ENCODE measurements at places on chromosomes 6 and 20.

- no peak for DNase-seq
These were observed 91.8 kb downstream of the TMEM200A start for GRCh38 chr6:130457605-130458004.

GRCh38 chr20:63580796-63581461 lies 6.9 kb upstream of the HELZ2 start:
- DNase-seq: peak; percentile 71

GRCh38 chr6:40626886-40627285 lies 39.7 kb upstream of the LRFN2 start:
- no peak for DNase-seq

- no peak for DNase-seq
These were observed 60.0 kb downstream of the TOX2 start for GRCh38 chr20:43974695-43975094.

DNA sequence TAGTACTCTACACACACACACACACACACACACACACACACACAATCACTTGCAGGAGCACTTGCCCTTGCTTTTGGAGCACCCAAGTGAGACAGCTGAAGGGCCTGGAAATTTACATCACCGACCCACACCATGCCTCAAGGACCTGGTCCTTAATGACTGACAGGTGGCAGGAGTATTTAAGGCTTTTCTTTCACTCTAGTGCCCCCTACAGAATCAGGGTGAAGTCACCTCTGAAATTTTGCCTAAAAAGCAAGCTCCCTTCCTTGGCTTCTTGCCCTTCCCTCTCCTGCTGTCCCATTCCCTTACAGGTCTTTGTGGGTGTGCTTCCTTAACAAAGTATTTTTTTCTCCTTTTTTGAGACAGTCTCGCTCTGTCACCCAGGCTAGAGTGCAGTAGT lies 353.5 kb upstream of the IRAK1BP1 start:
- DNase-seq: no peak

GRCh38 chr6:134797400-134798113 lies 152.3 kb downstream of the ALDH8A1 start:
- no peak for DNase-seq

- no peak for DNase-seq
These were observed 303.9 kb upstream of the DEFB112 start for GRCh38 chr6:50353603-50354002.

DNA sequence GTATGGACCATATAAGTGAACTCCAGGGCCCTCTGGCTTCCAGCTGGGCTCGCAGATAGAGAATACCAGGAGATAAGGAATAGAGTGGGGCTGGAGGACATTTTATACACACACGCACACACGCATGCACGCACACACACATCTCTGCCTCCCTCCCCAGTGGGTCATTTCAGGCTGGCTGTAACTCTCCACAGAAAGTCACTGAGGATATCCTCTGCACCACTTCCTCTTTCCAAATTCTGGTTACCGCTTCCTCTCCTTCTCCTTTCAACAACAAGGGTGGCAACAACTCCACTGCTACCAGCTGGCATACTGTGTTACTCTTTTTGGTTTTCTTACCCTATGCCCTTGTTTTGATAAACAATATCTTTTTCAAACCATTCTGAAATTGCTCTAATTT lies 280.2 kb downstream of the COL12A1 start:
- DNase-seq: no peak

DNA sequence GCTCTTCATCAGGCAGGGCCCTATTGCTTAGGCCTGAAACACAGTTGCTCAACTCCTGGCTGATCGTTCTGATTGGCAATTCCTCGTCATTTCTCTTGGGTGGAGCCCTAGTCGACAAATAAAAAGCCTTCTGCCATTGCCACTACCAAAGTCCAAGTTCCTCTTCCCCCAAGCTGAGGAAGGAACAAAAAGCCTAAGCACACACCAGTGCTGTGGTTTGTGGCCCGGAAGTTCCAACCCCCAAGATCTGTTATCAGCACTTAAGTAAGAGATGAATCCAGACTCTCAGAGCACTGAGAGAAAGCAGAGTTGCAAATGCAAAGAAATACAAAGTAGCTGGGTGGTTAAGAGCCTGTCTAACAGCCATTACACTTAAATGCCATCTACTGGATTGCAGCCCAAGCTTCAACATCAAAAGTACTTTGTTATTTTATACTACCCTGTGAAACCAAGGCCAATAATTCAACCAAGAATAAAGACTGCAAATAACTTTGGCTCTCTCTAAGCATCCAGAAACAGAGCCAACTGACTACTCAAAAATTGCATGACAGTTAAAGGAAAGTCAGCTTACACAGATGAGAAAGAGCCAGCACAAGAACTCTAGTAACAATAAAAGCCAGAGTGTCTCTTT lies 1024.0 kb downstream of the GRIK2 start:
- no peak for DNase-seq

- DNase-seq: no peak
These were observed 28.9 kb downstream of the CNKSR3 start for GRCh38 chr6:154481521-154482013.

- no peak for DNase-seq
These were observed 181.8 kb downstream of the SASH1 start for GRCh38 chr6:148524471-148524882.

DNA sequence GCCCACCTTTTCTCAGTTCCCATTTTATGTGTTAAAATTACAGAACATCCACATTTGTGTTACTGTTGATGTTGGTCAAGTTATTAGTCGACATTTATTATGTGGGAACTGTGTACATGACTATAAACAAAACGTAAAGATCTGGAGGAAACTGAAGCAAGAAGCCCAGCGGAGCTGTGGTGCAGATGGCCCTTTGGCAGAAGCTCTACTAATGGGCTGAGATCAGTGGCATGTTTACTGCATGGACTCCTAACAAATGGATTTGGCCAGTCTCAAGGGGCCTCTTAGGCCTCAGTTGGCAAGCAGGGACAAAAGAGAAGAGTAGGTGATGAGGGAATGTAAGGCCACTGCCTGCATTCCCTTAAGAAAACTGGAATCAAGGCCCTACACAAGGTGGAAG lies 282.1 kb upstream of the TCF21 start:
- DNase-seq: no peak

DNA sequence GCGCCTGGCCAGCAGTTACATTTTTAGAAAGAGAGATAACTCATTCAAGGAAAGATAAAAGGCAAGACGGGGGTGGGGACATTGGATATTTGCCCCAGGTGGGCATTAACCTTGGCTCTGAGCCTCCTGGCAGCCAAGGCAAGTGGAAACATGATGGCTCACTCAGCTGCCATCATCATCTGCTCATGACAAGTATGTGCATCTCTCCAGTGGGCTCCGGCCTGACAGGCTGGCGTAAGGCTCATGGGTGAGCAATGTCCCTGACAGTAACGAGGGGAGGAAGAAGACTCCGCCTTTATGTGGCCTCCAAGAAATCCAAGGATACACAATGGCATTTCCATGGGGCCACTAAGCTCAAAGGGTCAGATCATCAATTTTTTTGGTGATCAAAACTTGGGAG lies 13.3 kb downstream of the ANKRD60 start:
- no peak for DNase-seq

DNA sequence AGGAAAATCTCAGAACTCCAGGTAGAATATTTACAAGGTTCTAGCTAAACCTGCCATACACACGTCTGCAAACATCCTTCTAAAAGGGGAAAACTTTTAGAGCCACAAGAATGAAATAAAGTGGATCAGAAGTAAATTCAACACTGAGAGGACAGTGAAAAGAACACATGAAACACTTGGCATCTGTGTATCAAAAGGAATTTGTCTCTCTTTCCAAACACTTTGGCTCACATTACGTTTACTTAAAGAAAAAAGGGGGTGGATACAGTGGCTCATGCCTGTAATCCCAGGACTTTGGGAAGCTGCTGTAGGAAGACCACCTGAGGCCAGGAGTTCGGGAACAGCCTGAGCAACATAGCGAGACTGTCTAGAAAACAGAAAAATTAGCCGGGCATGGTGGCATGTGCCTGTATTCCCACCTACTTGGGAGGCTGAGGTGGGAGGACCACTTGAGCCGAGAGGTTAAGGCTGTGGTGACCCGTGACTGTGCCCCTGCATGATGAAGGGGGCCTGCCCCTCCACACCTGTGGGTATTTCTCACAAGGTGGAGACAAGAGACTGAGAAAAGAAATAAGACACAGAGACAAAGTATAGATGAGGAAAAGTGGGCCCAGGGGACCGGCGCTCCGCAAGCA lies 35.4 kb downstream of the NINL start:
- no peak for DNase-seq

DNA sequence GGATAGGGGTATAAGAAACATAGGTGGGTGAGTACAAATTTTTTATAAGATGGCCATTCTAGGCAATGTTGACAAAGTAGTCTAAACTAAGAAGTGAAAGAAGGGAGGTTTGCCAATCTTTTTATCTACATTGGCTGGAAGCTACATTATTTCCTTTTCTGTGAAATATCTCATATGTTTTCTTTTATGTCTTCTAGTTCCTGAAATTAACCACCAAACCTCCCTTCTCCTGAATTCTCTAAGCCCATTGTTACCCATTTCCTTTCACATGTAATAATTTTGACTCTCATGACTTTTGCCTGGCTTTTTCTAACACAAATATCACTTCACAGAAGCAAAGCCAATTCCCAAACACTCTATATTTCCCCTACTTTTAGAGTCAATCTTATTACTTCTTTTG lies 496.2 kb upstream of the JAG1 start:
- DNase-seq: no peak

DNA sequence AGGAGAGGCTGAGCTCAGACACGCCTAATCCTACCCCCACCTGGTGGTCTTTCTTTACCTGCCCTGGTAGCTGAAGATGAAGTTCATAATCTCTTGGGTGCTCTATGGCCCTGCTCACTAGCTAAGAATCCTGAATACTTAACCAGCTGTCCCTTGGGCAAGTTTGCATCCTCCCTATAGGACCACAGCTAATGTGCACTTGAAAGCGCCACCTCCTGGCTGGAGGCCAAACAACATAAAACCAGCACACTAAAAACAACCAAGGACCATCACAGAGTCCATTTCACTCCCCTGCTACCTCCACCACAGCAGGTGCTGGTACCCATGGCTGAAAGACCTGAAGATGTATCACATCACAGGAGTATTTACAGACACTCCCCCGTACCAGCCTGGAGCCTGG lies 155.5 kb upstream of the SLC24A3 start:
- no peak for DNase-seq

DNA sequence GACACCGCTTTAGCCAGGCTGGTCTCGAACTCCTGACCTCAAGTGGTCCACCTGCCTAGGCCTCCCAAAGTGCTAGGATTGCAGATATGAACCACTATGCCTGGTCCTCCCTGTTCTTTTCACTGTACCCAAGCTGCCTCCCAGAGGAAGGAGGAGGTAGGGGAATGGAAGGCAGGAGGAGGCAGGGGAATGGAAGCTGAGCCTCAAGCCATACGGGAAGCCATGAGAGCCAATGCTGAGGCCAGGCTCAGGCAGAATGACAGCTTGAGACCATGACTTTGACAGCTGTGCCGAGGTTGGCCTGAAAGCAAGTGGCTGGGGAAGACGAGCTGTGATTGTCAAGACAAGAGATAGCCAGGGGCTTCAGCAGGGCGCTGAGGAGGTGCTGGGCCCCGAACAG lies 13.6 kb upstream of the ZNF335 start:
- no peak for DNase-seq

- no peak for DNase-seq
These were observed 143.2 kb downstream of the PREX1 start for GRCh38 chr20:48684501-48685041.

DNA sequence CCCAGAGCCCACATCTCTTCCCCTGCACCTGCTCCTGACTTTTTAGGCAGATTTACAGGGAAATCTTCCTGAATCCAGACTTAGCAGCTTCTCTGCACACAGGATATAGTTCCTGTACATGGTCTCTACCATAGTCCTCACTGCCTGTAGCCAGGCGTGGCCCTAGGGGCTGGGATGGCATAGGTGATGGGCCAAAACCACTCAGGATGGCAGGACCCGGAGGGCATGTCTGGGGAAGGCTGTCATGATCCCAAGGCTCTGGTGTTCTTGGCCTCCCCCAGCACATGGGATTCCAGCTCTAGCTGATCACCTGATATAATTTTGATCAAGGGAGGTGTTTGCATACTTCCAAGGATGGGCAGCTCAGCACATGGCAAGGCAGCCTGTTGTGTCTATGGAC lies 58.0 kb downstream of the TOX2 start:
- DNase-seq: no peak

DNA sequence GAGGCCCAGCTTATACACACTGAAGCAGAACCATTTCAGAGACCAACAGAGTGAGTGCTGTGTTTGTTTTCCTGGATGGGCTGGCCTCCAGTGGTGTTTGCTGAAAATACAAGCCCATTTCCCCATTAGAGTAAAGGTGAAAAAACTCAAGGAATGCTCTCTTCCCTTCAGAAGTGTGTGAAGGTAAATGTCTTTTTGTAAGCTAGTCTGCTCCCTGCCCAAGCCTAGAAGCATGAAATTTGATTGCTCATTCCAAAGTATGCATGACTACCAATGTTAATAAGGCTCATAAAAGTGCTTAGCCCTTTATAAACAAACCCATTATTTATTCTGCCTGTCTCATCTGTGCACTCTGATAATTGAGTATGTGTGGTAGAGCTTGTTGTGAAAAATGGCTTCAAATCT lies 59.1 kb downstream of the ADGRF1 start:
- DNase-seq: no peak

DNA sequence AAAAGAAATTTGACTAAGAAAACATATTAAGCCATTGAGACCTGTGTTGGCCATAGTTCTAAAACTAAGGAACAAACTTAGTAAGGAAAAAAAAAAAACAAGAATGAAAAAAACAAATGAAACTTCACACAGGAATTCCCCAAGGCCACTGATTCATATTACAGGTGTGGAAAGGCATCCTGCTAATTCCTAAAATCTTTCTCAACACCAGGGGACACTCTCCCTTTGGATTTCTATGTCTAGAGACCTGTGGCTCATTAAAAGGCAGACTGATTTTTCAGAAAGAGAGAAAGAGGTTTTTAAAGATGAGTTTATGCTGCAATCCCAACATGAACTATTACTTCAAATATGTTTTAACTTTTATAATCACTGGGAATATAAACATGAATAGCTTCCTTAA lies at the start of gene OR12D1:
Gene OR12D1 (plus strand): TSS at position 341 of the 400 bp plus-strand sequence.
- DNase-seq: no peak

DNA sequence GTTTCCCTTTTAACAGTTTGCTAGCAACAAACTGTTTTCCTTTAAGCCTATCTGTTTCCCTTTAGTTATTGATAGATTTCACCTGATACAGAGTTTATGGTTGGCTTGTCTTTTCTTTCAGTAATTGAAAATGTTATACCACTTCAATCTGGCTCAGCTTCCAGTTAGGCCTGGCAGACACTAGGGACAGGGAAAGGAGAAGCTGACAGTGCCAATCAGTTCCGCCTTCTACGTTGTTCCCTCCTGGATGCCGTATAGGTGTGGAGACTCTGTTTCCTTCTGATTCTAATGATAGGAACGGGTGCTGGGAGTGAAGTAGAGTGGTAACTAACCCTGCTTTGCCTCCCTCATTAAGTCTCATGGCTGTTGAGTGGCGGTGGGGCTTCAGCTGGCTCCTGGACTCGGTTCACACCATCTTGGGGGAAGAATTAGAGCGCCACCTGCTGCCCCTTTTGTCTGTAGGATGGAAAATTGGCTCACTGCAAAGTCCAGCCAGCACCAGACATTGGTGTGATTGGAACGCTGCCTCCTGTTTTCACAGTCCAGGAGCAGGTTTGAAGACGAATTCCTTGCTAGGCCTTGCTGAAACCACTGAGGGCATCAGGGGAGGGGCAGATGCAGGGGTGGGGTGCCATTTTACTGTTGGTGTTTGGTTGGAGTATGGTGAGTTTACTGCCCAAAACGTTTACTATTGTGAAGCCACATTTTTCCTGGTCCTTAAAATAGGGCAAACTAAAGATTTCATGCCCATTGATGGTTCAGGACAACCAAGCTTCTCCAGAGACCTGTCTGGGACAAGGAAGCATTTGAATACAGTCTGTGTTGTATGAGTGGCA lies 1729.5 kb downstream of the GRIK2 start:
- no peak for DNase-seq

- DNase-seq: no peak
These were observed 134.8 kb downstream of the DTNBP1 start for GRCh38 chr6:15527838-15528617.
